ENCODE measurements at places on chromosomes 2 and 18.

GRCh38 chr2:144320491-144320890 is 199.4 kb downstream of the ZEB2 start:
- DNase-seq = peak; percentile 32

DNA sequence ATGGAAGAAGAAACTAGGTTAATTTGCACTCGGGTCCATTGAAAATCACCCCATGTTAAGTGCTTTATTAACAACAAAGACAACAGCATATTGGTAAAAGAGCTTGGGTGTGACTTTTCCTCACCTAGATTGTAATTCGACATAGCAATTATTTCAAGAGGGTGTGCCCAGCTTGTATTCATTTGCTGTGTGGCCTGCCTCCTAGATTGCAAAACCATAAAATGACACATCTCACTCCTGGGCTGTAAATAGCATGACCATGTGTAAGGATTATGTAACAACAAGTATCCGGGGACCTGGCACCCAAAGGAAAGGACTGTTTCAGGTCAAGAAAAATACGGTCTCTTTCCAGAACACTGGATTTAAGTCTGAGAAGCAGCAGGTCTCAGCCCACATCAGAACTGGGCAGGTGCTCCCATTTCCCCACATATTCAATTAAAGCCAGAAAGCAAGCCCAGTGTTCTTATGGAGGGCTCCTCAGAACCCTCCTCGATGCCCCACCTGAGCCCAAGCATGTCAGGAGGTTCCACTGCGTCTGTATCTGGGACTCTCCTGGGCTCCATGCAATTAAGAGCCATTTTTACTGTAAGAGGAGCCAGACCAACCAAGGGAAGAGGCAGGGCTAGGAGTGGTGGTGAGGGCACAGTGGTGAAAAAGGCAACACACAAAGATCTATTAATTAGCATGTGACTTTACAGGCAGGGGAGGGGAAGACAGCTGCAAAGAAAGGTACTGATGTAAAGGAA is 39.2 kb downstream of the MREG start:
- DNase-seq = no peak

DNA sequence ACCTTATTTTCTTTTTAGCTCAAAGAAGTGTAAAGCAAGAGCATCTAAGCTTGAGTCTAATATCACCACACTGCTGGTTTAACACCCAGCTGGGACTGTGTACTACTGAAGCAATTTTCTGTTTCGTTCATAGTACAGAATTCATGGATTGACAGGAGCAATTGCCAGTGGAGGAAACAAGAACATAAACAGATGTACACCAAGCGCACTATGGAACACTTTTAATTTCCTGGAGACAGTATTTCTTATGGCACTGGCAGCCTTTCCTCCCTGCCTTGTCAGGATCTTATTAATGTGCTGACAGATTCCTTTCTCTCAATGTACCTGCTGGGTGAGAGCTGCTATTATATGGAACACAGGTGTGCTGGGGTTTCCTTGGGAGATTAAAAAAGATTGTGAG is 4.2 kb upstream of the LANCL1 start:
- DNase-seq = no peak

DNA sequence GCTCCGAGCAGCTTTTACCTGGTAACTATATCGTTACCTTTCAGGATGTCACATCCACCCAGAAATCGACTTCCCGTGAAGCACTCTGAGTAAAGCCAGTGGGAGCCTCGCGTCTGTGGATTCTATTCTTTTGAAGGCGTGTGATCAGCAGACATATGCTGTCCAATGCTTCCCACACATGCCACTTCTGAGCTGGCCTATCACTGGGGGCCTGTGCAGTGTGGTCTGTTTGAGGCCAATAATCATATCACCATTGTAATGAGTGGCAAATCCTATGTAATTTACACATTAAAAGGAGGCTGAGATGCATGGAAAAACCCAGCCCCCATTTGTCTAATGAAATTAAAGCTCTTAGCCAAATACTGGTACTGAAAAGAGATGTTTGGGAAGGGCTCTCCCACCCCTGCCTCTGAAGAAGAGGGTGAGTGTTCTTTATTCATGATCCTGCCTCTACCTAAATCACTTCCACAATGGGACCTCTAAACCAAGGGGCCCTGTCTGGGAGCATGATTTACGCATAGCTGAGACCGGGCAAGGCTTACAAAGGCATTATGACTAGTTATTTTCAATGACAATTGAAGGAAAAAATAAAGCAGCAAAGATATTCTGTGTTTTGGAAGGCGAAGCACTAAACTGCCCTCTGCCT is 686.8 kb downstream of the ZEB2 start:
- no peak for DNase-seq

DNA sequence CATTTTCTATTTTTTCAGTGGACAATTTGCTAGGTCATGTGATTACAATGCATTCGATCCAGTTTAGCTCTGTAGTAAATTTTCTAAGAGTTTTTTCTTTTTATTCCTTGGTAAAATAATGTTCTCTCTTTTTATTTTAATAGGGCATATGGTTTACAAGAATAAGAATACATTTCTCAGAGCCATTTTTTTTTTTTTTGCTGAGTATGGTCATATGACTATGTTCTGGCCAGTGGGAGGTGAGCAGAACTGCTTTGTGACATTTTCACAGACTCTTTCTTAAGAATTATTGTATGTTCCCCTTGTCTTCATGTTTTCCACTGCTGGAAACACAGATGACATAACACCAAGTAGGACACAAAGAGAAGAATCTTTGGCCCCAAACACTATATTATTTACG is 626.6 kb upstream of the FSHR start:
- no peak for DNase-seq

- DNase-seq = no peak
These were observed 54.1 kb upstream of the KLF7 start for GRCh38 chr2:207219676-207220501.

DNA sequence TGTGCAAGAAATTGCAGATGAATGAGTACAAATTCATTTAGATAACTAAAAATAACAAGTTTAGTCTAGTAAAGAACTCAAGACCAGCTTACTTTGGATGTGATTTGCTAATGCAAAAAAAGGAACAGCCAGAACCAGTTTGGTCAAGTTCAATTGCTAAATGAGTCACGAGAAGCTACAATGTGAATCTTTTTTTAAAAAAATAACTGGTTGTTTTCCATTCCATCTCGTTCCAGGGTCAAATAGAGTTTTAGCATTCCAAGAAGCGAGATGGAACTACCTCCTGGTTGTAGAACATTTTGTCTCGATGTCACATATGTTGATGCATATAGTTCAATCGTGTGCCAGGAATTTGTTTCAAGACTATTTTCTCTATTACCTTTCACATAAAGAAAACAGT is 65.0 kb upstream of the IKZF2 start:
- no peak for DNase-seq

DNA sequence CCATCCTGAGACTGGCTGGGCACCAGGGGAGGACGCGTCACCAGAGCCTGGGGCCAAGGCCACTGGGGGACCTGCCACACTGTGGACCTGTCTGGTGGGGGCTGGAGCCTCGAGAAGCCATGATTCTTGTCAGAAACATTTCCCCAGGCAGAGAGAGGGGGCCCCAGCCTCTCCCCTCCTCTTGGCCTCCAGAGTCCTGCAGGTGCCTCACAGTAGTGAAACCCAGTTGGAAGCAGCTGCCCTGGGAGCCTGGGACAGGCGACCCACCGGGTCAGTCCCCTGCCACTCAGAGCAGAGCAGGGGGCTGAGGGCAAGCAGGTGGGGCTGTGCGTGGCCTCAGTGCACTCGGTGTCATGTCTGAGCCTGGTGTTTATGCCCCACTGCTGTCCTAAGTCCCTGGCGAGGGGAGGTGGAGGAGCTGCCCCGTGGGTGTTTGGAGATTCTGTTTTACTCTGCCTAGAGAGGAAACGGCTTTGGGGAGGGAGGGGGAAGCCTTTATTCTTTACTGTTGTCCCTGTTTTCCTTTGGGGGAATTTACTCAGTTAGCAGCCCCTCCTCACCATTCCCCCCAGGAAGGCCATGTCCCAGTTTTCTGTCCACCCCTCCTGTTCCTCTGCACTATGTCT is 7.7 kb downstream of the OXER1 start:
- no peak for DNase-seq

- no peak for DNase-seq
These were observed 194.9 kb downstream of the LRATD1 start for GRCh38 chr2:14827226-14828023.

DNA sequence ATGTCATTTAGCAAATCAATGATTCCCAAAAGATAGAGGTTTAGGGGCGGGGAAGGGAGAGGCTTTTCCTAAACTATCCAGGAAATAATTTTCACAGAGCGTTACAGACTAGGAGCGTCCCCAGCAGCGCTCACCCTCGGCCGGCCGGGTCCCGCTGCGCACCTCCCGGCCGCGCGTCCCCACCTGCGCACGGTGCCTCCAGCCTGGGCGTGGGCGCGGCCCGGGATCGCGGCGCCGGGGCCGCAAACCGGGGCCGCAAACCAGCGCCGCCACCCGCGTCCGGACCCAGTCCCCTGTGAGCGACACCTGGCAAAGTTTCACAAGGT is 684 bp upstream of the ZCCHC2 start:
- DNase-seq = no peak

- DNase-seq = no peak
These were observed 179.4 kb downstream of the INHBB start for GRCh38 chr2:120525056-120526046.

GRCh38 chr2:46323730-46324129 is 26.5 kb downstream of the EPAS1 start:
- no peak for DNase-seq

All from NCI-H446 treated with DMSO at 0.1 percent for 48 hours (cell line).